Caki2 (cell line): ENCODE measurements at places on chromosomes 1 and 21.
A peak's percentile ranks its signal among the peaks of the same experiment; 100 is the strongest.

DNA sequence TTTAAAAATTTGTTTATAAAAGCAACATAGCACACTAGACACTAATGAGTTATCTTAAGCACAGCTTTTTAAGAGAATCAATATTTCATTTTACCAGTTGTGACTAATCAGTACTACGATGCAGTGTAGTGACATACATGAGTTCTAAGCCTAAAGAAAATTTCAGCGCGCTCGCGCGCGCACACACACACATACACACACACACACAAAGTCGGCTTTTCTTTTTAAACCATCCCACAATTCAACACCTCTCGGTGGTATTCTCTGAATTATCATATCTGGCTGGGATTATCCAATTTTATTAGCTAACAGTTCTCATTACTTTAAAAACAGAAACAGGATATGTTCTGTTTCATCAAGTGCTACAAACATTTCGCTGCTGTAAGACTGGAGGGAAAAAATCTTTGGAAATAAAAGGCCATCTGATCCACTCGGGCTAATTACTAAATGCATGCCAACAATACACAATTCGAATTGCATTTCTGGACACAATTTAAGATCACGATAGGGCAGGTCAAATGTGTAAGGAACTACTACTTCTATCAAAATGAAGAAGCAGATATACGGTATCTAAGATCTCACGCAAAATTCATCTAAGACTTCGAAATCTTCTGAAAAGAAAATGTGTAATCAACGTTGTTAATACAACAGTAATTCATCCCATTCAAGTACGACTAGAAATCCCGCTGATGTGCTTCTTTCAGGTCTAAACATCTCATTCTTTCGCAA, 1.2 kb downstream of the TUT4 start:
- peak; percentile 21 for DNase-seq

DNA sequence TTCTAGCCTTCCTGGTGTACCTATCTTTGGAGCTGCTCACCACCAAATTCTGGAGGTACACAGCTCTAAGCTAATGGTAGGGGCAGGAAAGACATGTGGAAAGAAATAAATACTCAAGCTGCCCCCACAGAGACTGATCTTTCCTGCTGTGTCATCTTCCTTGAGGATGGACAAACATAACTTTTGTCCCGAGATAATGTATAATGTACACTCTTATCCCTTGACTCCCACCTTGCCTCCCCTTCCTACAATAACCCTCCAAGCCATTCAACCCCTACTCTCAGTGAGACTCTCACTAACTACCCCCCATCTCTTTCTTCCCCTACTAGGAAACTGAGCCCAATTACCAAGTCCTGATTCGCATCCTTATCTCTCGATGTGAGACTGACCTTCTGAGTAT, 12.2 kb downstream of the ANXA9 start:
- DNase-seq, result no peak

- DNase-seq, result no peak
These were observed 118.7 kb upstream of the BARHL2 start for GRCh38 chr1:90835661-90836344.

DNA sequence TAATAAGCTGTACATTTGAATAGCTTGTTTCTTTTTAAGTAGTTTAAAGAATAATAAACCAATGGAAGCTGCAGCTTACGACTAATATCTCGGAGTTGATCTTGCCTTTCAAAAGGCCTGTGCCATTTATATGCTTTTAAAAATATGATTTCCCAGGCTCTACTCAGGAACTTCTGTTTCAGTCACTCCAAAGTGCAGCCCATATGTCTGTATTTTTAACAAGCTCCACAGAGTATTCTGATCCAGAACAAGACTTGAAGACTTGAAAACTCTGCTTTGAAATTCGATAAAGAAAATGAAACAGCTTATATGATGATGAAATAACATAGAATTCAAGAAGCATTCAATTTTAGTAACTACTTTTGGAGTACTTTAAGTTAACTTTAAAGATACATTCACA, 79.1 kb upstream of the PLPPR4 start:
- no peak for DNase-seq

DNA sequence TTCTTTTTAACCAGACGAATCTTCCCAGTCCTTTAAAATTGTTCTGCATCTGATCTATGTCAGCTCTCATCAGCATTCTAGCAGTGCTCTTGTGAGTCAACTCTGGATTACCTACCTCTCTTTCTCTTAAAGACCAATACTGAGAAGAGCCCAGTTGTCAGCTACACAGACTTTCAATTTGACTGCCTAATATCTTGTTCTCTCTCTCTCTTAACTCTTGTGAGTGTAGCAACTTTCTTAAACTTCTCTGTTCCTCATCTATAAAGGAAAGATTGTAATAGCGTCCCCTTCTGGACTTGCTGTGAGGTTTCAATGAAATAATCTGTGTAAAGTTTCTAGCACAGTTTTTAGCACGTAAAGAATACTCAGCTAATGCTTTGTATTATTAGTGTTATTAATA, 499.3 kb upstream of the ADAMTS5 start:
- DNase-seq, result no peak

- no peak for DNase-seq
These were observed 26.0 kb downstream of the LMX1A start for GRCh38 chr1:165330483-165330882.

GRCh38 chr1:115426231-115426771, 88.3 kb upstream of the NGF start:
- peak; percentile 61 for DNase-seq

GRCh38 chr21:44817914-44818639, at the start of gene SUMO3:
Gene SUMO3, minus strand, starts transcription at chr21:44818062. Its CDS starts 94 bp downstream, at chr21:44817968.
- DNase-seq, result peak; percentile 85

DNA sequence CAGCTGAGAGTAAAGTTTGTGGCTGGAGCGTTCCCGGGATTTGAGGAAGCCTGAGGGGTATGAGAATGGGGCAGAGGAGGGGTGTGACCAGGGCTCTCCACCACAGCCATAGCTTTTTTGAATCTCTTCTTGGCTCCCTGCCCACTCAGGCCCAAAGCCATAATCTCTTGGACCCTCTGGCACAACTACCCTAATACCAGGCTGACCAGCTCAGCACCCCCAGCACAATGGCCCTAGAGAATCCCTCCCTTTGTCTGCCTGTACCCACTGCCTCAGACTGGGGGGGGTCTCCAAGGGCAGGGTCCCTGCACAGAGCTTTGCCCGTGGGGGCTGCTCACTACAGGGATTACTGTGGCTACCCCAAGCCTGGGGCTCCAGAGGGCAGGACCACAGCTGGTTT, 7.5 kb downstream of the DENND4B start:
- DNase-seq, result no peak

DNA sequence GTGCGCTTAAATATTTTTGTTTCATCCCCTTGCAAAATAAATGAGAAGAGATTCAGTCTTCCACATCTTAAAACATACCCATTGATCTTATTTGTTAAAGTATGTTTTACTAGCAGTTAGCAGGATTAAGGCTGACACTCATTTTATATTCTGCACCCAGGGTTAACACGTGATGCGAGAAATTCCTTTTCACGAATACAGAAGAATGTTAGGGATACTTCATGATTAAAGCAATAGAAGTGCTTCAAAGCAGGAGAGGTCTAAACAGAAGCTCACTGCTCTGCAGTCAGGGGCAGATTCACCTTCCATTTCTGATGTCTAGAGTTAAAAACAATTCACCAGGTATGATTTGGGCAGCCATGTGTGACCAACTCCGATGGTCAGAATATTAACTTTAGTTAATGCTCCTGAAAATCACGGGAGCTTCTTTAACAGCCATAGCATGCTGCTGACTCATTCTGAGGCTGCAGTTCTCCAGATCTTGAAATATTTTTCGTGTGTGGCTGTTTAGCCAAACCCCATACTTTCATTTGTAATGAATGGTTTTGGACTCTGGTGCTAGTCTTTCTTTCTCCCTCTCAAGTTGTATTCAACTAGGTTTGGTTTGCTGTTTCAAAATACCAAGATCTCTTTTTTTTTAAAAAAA, 19.7 kb downstream of the BCAR3 start:
- peak; percentile 89 for DNase-seq

- no peak for DNase-seq
These were observed 18.0 kb downstream of the SSX2IP start for GRCh38 chr1:84672080-84672854.

DNA sequence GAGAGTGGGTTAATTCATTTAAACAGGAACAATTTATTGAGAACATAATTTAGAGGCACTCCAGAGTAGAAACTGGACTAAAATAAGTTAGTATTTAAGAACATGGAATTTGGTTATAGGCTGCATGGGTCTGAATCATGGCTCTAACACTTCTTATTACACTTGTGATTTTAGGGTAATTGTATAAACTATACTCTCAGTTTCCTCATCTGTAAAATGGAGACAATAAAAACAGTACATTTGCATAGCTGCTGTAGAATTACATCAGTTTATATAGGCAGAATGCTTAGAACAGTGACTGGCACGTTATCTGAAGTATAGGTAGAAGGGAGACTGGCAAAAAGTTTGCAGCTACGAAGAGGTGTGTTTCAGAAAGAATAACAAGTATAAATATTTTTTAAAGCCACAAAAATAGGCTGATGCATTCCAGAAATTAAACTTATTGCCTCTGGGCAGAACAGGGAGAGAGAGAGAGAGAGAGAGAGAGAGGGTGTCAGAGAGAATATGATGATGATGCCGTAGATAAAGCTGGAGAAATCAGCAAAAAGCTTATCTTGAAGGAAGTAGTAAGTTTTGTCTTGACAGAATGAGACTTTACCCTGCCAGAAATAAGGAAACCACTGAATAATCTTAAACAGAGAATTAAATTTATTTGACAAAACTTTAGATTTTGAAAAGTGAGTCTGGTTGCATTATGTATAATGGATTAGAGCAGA, 8.1 kb upstream of the OR6K3 start:
- no peak for DNase-seq

DNA sequence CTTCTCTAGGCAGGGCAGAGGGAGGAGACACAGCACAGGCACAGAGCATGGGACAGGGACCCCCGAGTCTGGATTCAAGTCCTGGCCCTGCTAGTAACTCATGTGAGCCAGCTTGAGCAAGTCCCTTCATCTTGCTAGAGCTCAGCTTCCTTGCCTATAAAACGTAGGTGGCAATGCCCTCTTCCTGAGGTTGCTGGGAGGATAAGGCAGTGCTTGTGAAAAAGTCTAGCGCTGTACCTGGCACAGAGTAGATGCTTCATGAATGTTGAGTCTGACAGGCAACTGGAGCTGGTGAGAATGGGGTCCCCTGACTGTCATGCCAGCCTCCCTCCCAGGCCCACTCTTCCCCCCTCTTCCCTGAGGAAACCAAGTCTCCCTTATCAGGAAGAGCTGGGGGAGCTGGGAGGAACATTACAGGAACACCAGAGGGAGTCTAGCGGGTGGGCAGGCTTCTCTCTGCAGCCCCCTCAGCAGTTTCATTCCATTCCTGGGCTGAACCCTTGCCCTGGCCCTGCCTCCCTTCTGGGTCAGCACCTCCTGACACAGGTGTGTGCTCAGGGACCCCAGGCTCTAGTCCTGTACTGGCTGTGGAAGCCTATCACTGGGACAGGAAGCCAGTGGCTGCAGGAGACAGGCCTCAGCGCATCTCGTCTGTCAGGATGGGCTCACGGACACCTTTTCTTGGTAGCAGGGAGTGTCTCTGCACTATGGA, 9.9 kb downstream of the CHRNB2 start:
- DNase-seq, result no peak

- DNase-seq, result no peak
These were observed 83.0 kb downstream of the RIPK4 start for GRCh38 chr21:41683815-41684214.

DNA sequence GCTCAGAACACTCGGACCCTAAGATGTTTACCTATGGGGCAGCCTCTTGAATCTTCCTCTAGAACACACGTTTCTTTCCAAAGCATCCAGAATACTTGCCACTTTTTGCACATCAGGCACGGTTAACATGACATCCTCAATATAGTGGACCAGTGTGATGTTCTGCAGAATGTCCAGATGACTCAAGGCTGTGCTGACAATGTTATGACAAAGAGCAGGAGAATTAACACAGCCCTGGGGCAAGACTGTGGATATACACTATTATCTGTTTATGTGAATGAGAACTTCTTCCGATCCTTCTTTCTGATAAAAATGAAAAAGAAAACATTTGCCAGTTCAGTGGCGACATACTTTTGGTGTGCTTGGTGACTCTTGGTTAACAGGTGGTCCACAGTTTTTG, 154.3 kb downstream of the PDE4B start:
- no peak for DNase-seq

- DNase-seq, result no peak
These were observed 139.6 kb downstream of the FOXD2 start for GRCh38 chr1:47577303-47578025.

DNA sequence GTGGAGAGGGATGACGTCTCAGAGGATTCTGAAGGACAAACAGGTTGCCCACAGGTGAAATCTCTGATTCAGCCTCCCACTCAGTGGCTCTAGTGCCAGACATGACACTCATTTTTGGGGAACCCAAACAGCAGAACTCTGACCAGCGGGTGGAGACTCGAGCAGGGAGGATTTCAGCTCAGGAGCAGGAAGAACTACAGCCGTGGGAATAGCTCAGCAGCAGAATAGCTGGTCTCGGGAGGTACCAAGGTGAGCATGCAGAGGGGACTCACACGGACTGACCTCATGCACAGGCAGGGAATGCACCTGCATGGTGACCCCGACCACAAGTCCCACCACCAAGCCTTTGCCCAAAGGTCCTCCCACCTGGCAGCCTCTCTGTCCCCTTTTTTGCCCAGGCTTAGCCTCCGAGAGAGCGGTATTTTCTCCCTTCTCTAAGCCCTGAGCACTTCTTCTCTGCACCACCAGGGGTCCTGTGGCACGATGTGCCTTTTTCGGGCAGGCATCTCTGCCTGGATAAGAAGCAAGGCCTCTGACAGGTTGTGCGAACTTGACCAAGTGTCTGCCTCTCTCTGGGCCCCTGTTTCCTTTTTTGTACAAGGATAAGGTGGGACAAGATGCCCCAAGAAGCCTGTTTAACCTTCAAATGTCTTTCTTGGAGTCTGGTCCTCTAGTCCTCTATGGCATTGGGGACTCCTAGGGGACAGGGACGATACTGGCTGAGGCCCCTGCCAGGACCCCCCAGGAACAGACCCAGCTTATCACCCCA, 8.8 kb upstream of the FGR start:
- DNase-seq, result no peak

DNA sequence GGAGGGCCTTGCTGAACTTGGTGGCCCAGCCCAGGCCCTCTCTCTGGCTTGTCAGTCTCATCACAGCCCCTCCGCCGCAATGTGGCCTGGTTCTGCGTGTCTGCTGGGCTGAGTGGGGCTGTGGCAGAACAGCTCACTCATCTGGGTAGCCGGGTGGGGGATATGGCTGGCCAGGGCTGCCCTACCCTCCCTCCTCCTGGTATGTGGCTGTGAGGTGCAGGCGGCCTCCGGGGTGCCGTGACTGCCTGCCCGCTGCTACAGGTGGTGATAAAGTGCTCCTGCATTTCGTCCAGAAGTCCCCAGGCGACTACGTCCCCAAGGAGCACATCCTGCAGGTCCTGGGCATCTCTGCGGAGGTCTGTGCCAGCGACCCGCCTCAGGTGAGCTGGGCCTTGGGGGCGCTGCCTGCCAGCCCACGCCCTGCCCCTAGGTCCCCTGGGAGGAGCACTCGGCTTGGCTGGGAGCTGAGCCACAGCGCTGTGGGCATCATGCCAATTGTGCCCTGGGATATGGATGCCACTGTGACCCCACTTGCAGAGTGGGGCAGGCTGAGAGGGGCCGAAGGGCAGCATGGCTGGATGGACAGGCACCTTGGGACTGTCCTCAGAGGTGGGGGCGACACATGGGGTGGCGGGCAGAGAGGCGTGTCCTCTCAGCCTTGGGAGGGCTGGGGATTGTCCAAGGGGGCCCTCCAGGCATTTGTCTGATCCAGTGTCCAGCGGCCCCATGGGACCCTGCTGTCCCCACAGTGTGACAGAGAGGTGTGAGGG, 2.3 kb downstream of the PRXL2B start:
- DNase-seq, result no peak

GRCh38 chr1:20371883-20372282, 81.2 kb downstream of the VWA5B1 start:
- no peak for DNase-seq

- DNase-seq, result peak; percentile 26
These were observed 670 bp downstream of the CLSTN1 start for GRCh38 chr1:9822897-9823692.
